ENCODE measurements at places on chromosomes 1 and 21. TPM values are rescaled to one million over a fixed set of nuclear protein-coding genes. Genes with fewer than 3 reads are reported as not detected.

- no peak for DNase-seq
Observed at GRCh38 chr1:201515062-201515750, 8.3 kb upstream of the CSRP1 start.

DNA sequence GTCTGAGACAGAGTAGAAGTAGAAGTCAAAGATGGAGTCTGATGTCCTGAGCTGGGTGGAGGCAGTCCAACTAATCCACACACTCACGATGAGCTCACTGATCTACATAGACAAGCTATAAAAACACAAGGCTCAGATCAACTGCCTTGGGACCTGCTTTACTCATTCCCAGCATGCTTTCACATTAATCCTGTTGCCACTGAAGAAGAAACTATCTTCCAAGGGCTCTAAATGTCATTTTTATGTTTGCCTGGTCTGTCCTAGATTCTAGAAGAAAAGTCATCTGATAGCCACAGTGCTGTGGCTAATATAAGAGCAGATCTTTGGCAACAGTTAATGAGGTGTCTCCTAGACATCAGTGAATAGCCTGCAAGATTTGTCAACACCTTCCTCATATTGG lies 522.7 kb downstream of the NUF2 start:
- no peak for DNase-seq

DNA sequence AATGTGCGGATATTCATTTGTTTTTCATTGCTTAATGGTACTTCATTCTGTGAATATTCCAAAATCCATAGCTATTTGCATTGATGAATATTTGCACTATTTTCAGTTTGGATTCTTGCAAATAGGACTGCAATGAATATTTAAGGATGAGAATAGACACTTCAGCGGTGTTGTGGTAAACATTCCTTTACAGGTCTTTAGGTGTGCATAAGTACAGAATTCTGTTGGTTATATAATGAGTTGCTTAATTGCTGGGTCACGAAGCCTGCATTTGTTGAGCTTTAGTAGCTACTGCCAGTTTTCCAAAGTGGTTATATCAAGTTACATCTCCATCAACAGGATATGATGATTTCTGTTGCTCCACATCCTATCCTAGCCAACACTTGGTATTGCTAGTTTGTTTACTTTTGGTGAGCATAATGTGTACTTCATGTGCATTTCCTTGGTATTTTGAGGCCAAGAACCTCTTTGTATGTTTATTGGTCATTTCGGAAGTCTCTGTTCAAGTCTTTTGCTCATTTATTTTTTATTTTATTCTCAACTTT lies 64.2 kb upstream of the CYYR1 start:
- DNase-seq, result no peak

DNA sequence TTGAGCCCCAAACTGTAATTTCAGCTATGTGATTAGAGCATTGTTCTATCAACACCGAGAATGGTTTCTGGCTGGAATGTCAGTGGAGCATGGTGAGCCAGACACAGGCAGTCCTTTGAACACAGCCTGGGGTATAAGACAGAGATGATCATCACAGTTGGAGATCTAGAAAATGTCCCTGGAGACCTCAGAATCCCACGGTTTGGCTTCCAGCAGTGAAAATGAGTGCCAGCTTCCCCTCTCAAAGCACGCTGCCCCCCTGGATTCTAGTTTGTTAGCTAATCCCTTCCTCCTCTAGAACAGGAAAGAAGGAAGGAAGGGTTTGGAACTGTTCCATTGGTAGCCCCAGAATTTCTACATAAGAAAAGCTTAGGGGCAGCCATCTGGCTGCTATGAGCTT lies 59.9 kb upstream of the JAK1 start:
- DNase-seq, result no peak

The PRKAA2 gene
- polyA plus RNA-seq, result 4.7 TPM

The C1orf185 gene
- polyA plus RNA-seq, result not detected

All from AG04450 (cell line).